Sciatic nerve (tissue), 2 donors: ENCODE measurements at places on chromosomes 6 and 20. TPM values are rescaled to one million over a fixed set of nuclear protein-coding genes. Genes with fewer than 3 reads are reported as not detected.

DNA sequence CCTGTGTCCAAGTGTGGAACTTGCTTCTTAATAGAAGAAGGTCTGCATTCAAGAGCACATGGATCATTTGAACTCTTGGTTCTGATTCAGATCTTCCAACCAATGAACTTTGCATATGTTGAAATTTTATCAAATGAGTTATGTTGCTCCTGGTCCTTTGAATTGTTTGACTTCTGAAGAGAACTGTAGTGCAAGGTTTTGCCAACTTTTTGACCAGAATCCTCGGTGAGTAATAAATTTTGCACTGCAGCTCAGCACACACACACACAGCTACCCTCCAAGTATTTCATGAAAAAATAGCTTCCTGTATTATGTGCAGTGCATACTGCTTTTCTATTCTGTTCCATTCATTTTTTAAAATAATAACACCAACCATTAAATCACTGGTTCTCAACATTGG lies 67.5 kb downstream of the BFSP1 start:
- DNase-seq = no peak

DNA sequence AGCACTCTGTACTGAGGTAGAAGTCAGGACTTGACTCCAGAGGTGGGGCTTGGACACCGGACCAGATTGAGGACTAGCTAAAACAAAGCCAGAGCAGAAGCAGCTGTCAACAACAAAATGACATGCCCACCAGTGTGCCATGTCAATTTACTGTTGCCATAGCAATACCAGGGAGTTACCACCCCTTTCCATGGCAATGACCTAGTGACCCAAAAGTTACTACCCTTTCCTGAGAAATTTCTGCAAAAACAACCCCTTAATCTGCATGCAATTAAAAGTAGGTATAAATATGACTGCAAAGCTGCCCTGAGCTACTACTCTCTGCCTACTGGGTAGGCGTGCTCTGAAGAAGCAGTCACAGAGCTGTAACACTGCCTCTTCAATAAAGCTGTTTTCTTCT lies 21.0 kb downstream of the MAP3K5 start:
- DNase-seq = no peak

DNA sequence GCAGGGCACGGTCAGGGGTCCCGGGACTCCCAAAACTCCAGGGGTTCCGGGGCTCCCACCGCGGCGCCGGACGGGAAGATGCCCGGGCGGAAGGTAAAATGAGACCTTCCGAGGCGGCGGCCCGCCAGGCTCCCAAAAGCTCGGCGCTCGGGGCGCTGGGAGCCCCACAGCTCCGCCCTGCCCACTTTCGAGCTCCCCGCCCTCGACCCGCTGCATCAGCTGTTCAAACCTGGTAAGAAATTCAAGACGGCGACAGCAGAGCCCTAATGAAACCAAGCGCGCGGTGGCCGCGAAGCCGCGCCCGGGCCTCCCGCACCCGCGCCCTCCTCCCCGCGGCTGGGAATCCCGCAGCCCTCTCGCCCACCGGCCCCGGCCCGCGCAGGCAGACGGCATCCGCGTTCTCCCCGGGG lies 369 bp downstream of the SLC4A11 start:
- DNase-seq = no peak

DNA sequence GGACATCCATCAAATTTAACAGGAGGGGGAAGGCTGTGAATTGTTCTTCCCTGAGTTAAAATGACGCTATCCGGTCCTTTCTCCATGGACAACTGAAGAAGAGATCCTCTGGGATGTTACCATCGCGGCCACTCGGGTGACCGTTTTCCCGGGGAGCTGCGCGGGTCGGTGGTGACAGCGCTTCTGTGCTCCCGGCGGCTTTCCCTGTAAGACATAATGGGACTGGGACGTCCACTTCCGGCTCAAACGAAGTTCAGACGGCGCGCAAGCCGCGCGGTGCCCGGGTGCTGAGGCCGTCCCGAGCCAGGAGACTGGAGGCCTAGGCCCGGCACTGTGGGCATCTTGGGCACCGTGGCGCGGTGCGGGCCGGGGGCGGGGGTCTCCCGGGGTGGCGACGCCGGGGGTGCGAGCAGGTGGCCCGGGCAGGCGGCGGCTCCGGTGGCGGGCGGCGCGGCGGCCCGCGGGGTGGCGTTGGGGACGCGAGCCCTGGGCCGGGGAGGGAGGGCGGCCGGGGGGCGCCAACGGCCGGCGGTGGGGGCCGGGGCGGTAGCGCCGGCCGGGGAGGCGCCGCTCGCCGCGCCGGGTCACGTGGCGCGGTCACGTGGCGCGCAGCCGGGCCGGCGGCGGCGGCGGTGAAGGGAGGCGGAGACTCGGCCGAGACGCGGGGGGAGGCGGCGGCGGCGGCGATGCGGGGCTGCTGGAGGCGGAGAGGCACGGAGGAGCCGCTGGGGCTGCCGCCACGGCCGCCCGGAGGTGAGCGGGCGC lies 63.6 kb downstream of the GTF2H5 start:
- peak; percentile 80 for DNase-seq

Gene VGLL2
- not detected for total RNA-seq

Gene MCHR2
- total RNA-seq = not detected

DNA sequence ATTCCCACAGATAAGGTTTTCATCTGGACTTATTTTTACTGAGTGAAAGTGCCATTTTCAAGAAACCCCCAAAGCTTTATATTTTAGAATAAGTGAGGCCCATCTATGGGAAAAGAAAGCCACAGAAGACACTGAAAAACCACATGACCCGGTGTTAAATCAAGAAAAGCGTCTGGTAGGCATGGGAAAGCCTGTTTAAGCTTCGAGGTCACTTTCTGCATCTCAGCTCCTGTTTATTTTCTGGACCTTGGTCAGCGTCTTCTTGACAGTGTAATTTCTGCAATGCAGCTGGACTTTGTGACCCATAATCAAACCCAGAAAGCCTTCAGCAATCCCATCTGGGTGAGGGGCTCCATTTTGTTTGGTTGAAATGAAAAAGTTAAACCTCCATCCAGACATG lies 59.6 kb upstream of the NEDD9 start:
- no peak for DNase-seq

Gene PAK5
- 0.18 TPM for total RNA-seq

DNA sequence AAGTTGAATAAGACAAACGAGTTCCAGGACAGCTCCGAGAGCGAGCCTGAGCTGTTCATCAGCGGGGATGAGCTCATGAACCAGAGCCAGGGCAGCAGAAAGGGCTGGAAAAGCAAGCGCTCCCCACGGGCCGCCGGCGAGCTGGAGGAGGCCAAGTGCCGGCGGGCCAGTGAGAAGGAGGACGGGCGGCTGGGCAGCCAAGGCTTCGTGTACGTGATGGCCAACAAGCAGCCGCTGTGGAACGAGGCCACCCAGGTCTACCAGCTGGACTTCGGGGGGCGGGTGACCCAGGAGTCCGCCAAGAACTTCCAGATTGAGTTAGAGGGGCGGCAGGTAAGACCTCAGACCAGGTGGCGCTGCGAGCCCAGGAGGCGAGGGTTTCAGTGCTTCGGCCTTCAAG lies 56.0 kb upstream of the TMEM181 start:
- DNase-seq = no peak

DNA sequence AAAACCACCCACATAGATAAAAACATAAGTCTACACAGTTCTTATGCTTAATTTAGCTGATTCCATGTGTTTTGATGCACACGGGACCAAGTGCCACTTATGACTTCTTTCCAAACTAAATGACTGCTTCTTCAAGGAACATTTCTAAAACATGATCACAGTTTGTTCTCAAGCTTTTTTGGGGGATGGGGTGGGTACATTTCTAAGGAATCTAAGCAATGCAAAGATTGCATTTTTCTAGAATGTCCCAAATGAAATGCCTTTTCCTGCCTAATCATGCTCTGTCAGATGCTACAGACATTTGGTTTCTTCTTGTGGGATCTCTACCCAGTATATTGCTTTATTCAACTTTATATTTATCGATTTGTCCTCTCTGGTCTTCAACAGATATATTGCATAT lies 496.8 kb upstream of the JAG1 start:
- DNase-seq = no peak

GRCh38 chr6:137824896-137825295 lies 42.2 kb upstream of the TNFAIP3 start:
- DNase-seq = no peak

Gene TSPO2
- 0.53 TPM for total RNA-seq

- no peak for DNase-seq
These were observed 970 bp downstream of the BLTP3A start for GRCh38 chr6:34792605-34793500.
